ENCODE measurements at places on chromosomes 7 and 10. TPM values are rescaled to one million over a fixed set of nuclear protein-coding genes. Genes with fewer than 3 reads are reported as not detected.

DNA sequence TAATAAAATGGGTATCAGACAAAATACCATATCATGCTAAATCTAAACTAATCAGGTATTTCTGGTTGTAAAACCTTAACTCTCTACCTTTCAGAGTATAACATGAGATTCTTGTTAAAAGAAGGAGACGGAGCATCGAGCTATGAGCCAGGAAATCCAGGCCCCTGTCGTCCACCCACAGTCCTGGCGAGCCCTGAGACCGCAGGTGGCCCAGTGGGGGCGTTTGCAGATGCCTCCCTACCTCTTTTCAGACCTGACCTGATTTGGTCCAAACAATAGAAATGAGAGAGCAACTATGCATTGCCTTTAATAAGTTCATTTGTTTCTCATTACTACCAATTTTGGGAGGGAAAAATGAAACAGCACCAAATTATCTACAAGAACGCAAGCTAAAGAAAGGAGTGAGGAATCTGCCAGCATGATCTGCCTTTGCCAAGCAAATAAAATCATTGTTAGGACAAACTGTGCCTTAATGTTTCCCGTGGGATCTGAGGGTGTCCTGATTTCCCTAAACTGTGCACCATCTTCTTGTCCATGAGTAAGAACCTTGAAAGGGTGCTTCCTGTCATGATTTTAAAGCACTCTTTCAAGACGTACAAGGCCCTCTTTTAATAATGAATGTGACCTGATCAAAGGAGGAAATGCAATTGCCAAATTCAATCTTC, 166.7 kb downstream of the TCERG1L start:
- DNase-seq: no peak

- DNase-seq: no peak
These were observed 383.6 kb upstream of the TPK1 start for GRCh38 chr7:145219461-145219860.

DNA sequence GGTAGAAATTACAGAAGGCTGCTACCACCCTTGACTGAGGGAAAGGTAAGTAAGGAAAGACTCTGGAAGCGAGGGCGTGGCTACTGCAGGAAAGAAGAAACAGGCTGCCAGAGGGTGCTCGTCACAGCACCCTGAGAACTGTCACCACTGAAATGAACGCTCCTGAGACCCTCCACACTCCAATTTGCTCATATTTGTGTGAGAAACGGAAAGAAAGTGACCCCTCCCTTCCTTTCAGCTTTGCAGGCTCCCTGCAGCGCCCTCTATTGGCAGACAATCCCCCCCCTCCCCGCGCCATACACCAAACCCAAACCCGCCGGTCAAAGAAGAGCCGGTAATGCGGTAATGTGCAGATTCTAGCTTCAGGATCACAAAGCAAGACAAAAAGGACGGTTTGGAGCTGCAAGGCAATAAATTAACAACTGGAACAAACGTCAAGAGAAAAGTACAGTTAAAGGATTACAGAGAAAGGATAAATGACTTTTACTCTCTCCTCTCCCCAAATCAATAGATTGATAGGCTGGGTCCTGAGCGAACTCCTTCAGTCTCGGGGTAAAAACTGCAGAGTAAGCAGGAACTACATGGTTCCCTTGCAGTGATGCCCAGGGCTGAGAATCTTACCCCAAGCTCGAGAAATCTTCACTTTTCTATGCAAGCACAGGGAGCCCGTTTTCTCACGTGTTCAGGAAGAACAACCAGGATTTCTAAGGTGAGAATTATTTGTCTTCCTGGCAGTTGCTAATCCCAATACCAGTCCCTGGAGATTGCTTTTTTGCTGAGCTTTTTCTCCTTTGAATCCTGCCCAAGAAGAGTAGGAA, 47.6 kb downstream of the STEAP1B start:
- peak; percentile 74 for DNase-seq

DNA sequence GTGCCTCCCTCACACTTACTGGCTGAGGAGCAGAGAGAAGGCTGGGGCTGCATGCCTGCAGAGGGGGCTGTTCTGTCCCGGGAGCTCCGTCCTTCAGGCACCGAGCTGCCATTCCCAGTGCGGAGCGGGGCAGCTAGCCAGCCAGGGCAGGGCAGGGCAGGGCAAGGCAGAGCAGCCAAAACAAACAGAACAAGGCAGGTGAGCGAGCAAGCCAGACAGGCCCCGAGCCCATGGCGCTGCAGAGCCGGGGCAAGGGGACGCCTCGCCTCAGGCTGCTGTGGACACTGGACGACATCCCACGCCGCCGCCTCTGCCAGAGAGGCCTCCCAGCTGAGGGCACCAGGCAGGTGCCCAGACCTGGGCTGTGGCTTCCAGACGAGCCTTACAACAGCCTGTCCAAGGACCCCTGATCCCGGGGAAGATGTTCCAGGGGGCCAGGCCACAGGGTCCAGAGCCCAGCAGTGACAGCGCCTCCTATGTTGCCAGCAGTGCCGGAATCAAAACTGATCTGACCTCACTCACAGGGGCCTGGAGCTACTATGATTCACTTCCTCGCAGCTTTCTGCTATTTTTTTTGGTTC, 8.2 kb upstream of the NDST2 start:
- no peak for DNase-seq

DNA sequence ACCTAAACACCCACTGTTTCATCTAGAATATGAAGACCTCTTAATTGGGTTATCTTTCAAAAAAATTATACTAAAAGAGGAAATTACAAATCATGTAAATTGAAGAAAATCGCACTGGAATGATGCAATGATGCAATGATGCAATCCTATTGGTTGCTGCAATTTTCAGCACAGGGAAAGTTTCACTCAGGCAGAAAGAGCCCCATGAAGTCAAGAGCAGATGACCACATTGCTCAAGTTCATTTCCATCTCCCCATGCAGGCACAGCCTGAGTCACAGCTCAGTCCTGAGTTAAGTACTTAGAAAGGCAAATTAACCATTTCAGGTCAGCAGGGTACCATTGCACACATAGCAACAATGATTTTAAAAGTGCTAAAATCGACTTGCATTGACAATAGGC, 180.3 kb upstream of the MYO3A start:
- DNase-seq: no peak

DNA sequence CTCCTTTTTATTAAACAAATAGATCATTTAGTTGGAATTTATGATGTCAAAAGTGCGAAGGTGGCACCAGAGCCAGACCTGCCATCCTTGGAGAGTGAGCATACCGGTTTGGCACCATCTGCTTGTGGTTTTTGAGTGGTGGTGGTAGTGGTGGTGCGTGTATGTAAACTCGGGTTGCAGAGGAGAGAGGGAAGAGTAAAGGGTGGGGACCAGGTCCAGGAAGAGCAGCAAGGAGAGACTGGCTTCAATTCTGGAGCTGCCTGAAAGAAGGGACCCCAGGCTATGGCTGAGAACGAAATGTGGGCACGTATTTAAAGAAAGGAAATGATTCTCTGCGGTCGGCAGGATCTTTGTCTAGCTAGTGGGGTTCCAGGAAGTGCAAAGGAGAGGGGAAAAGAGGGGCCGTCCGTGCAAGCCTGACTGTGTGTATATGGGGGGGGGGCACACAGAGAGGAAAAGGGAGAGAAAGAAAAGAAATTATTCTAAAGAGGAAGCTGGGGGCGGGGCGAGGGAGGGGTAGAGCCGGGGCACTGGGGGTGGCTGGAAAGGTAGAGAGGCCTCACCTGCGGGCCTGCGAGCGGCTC, 448 bp upstream of the GOLGA7B start:
- DNase-seq: peak; percentile 70

- DNase-seq: no peak
These were observed 102.1 kb upstream of the RSU1 start for GRCh38 chr10:16919121-16919982.

- DNase-seq: no peak
These were observed 135.7 kb downstream of the DYNC2I1 start for GRCh38 chr7:158991824-158992621.

Gene IFIT1B
- not detected for total RNA-seq

Gene MAGI2
- 0.04 TPM for total RNA-seq

Gene PRKAG2
- total RNA-seq: 19.2 TPM

Gene CLDN3
- total RNA-seq: not detected
